Activated CD4-positive, alpha-beta T cell treated with anti-CD3 and anti-CD28 coated beads for 1 hour (primary cell): ENCODE measurements at places on chromosomes 4 and X.
A peak's percentile ranks its signal among the peaks of the same experiment; 100 is the strongest.

GRCh38 chrX:63782515-63782914, 2.5 kb downstream of the ARHGEF9 start:
- no peak for DNase-seq

- DNase-seq: no peak
These were observed 64.2 kb upstream of the S100G start for GRCh38 chrX:16585486-16586376.

GRCh38 chr4:3867403-3868100, 101.4 kb downstream of the ADRA2C start:
- DNase-seq: no peak

DNA sequence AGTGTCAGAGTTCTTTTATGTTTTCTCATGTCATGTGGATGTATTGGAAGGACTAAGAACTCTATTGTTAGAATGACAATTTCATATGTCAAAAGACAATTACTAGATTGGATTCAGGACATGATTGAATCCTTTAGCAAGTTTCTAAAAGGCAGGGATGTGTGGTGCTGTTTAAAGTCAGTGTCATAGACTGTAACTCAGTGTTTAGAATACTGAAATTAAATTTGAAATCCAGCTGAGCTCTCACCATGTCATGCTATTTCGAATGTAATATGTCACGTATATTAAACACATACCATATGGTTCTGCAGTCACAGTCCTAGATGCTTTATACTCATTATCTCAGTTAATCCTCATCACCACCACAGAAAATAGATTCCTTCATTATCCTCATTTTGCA, 7.8 kb downstream of the GUCY1B1 start:
- no peak for DNase-seq

GRCh38 chrX:23515028-23515427, 152.3 kb upstream of the PRDX4 start:
- DNase-seq: no peak

GRCh38 chrX:10636337-10636736, 16.0 kb upstream of the MID1 start:
- no peak for DNase-seq

DNA sequence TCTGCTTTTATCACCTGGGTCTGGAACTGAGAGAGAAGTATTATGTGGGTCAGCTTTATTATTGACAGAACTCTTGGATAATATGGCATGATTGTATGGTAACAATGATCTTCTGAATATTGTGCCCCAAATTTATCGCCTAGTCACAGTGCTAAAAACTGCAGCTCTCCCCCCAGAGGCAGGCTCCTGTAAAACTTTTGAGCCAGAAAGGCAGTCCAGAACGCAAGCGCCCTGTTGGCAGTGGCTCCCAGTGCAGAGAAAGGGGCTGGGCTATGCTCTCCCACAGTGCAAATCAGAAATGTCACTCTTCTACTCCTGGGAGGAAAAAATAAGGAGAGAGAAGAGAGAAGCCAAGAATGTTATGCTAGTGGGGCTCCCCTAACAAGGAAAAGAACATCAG, 50.5 kb downstream of the HELT start:
- no peak for DNase-seq

DNA sequence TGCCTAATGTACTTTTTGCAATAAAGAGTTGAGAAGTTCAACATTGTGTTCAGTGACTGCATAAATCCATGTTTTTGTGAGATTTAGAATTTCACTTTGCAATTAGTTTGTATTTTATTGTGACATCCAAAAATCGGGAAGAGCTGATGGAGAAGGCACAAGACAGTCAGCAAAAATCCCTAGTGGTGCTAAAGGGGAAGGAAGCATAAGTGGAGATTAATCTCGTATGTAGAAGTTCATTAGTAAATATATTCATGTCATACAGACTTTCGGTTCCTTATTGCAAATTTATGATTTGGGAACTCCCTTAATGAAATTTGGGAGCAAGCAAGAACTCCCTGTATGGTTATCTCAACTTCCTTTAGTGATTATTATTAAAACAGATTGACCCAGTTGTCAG, 57.8 kb upstream of the SLC39A8 start:
- DNase-seq: no peak

DNA sequence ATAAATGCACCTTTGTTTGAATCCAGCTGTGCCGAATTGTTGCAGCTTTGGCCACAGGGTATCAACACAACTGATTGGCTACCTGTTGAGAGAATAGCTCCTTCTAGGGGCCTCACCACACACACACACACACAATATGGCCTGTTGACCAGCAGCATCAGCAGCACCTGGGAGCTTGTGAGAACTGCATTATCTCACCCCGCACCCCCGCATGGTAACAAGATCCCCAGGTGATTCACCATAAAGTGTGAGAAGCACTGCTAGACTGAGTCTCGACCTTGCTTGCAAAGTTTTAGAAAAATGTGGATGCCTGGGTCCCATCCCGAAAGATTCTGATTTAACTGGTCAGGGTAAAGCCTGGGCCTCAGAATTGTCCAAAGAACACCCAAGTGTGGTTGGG, 176.9 kb upstream of the PRPS2 start:
- no peak for DNase-seq

GRCh38 chr4:4990857-4991540, 28.3 kb downstream of the CYTL1 start:
- no peak for DNase-seq

DNA sequence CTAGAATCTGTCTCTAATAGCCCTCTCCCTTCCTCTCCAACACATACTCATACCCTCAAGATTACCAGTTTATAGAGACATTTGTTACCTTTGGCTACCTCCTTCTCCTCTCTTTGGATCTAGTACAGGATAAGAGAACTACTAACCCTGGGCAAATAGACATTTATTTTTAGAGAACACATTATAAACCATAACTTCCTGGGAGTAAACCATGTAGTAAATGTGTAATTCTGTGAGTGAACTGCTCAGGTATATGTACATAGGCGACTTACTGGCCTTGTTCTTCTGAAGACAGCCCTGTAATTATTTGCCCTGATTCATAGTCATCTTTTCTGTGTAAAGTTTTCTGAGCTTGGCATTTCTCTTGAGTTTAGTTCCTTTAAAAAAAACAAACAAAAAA, 94.2 kb downstream of the KDM6A start:
- no peak for DNase-seq

- DNase-seq: no peak
These were observed 125.7 kb downstream of the RPA4 start for GRCh38 chrX:97009391-97009790.

- DNase-seq: no peak
These were observed 108.8 kb downstream of the CPZ start for GRCh38 chr4:8701126-8702019.

GRCh38 chr4:71266090-71266794, 72.6 kb upstream of the SLC4A4 start:
- DNase-seq: no peak

GRCh38 chr4:162498168-162498567, 334.4 kb upstream of the FSTL5 start:
- no peak for DNase-seq

DNA sequence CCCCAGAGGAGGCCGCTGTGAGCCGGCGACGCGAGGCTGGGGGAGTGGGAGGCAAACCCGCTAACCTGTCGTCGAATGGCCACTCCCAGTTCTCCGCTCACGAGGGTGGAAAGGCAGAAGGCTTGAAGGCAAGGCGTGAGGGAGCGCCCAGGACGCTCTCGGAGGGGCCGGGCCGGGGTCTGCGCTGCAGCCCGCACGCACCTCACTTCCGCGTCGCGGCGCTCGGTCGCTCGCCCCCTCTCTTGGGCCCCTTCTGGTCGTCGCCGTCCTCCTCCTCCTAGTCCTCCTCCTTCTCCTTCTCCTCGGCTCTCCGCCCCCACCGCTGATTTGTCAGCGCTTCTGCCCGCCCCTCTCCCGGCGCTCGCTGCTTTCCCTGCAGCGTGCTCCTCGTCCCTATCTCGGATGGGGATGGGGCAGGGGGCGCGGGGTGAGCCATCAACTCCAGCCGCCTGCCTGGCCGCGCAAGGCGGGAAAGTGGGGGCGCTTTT, at the start of gene SNCA:
Gene SNCA, minus strand, starts transcription at position 265 of the 488 bp plus-strand sequence. CDS start 1,494 bp downstream, outside the sequence.
- DNase-seq: no peak

DNA sequence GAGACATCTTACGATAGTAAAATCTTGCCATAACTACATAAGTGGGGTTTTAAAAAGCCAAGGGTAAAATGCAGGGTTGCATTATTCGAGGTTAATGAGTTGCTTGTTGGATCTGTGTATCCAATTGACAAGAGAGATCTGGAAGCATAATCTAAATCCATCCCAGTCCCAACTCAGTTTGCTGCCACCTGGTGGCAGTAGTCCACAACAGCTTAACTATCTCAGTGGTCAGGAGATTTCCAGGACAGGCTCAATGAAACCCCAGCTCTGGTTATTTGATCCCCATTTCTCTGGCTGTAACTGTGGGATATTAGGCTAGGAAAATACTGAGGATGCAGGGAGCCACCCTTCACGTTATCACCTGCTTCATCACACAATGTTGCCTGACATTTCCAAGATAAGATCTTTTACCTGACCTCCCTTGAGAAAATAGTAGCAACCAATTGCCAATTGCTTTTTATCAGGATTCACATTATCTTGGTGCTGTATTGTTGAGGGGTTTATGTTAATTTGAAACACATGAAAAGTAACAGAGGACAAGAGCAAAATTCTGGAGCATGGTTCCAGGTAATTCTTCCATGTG, 88.2 kb upstream of the TNIP3 start:
- peak; percentile 36 for DNase-seq

GRCh38 chr4:25439918-25440477, 62.9 kb downstream of the ANAPC4 start:
- DNase-seq: no peak

GRCh38 chr4:145635117-145635516, 15.9 kb downstream of the MMAA start:
- DNase-seq: no peak

DNA sequence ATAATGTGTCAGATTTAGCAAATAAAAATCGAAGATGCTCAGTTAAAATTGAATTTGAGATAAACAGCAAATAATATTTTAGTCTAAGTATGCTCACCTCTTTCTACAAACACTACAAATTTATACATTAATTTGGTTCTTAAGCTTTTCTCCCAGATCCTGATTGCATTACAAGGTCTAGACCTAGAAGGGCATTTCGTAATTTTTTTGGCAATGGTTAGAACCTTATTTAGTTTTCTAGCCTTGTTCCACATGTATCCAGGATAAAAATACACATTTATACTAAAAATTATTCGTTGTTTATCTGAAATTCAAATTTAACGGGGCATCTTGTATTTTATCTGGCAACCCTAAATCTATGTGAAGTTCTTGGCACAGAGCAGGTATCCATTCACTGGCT, 2.5 kb upstream of the CDKL5 start:
- no peak for DNase-seq

DNA sequence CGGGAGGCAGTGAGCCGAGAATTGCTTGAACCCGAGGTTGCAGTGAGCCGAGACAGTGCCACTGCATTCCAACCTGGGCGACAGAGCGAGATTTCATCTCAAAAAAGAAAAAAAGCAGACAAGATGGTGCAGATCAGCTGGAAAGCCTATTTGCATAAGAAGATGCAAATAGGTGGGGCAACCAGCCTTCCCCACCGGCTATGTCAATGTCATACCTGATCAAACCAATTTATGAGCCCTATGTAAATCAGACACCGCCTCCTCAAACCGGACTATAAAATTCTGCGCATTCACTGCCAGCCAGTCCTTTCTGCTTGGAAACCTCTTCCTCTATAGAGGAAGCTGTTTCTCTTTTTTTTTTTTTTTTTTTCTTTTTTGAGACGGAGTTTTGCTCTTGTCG, 64.5 kb upstream of the CHRNA9 start:
- DNase-seq: no peak

GRCh38 chrX:130174045-130174704, 2.4 kb downstream of the RAB33A start:
- no peak for DNase-seq

DNA sequence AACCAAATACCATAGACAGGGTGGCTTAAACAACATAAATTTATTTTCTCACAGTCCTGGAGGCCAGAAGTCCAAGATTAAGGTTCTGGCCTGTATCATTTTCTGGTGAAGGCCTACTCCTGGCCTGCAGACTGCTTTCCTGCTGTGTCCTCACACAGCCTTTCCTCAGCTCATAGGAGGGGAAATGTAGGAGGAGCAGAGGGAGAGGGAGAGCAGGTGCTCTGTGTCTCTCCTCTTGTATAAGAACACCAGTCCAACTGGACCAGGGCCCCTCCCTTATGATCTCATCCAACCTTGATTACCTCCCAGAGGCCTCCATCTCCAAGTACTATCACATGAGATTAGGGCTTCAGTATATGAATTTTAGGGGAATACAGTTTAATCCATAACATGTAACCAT, 34.3 kb downstream of the RAPGEF2 start:
- no peak for DNase-seq

- DNase-seq: no peak
These were observed 1.7 kb downstream of the EMD start for GRCh38 chrX:154380787-154381186.

DNA sequence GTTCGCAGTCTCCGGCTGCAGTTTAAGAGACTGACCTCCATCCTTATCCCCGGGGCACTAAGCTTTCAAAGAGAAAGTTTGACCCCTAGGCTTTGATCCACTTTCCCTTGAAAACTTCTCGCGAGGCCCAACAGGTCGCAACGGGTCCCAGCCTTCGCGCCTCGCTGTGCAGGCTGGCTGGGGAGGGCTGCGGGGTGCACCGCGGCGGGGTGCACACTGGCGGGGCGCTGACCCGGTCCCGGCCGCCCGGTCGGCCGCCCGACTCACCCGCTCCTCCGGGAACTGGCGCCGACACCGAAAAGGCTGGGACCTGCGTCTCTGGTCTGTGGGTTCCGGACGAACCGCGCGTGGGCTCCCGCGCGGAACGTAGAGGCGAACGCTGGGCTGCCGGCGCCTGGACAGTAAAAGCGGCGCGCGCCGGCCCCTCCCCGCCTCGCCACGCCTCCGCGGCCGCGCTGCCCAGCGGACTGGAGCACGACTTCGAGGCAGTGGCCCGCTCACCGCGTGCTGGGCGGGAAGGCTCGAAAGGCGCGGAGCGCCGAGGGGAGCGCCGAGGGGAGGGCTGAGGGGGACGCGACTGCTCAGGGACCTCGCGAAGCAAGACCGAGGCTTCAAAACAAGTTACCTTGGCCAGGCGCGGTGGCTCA, at the start of gene TAF7L:
Gene TAF7L, minus strand, starts transcription at position 378 of the 647 bp plus-strand sequence. CDS start 3,791 bp downstream, outside the sequence.
- no peak for DNase-seq

DNA sequence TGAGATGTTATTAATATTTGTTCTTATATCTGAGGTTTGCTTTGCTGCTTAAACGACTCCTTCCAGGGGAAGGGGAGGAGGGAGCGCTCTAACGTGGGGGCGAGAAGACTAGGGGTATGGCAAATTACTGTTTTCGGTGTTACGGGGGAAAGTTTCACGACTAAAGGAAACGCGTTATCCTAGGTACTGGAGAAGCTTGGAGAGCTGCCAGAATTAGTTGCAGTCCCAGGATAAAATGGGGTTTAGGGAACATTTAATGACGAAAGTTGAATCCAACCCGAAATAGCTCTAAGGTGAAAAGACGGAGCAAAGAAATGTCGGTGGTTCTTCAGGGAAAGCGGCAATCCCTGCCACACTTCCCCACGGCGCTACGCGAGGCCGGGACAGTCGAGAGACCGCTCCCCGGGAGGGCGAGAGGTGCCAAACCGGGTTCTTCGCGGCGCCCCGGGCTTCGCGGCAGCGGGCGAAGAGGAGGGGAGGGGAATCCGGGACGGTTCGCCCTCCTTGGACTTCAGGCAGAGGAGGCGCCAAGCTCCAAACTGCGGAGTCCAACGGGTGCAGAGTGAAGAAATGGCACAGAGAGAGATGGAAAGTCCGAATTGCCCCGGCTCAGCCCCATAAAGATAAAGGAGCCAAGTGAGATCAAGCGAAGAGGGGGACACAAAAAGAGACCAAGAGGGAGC, 724 bp downstream of the THOC2 start:
- no peak for DNase-seq

- DNase-seq: no peak
These were observed 10.6 kb upstream of the ATXN3L start for GRCh38 chrX:13330446-13330845.
